ENCODE measurements at places on chromosomes 2 and 18.

- no peak for DNase-seq
These were observed 959.4 kb upstream of the GYPC start for GRCh38 chr2:125696560-125696959.

DNA sequence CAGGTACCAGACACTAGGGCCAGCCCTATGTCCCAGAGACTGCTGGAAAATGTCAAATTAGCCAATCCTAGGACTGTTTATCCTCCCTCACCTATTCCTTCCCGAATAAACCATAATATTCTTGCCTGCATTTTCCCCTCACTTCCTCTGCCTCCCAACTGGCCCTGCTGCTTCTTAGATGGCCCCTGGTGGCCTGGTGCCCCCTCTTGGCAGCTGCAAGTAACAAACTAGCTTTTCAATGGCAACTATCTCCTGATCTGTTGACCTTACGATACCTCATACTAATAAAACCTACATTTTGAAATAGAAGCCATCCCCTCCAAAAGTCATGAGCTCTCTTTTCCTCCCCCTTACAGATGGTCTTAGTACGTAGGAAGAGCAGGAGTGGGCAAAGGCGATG is 132.0 kb downstream of the ALPK2 start:
- DNase-seq, result no peak

DNA sequence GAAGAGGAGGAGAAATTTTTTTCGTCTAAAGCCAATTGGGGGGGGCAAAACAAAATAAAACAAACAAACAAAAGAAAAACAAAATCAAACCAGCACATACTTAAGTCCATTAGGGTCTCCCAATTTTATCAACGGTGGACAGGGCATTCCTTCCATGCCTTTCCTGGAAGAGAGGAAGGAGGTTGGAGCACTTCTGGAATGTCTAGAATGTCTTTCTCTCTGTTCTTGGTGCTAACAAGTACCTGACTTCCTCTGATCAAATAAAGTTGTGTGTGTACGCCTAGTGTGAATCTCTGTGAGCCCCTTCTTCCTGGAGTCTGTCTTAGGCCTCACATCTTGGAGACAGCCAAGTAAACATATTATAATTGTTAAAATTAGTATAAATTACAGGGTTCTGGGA is 399.0 kb upstream of the LRRTM1 start:
- no peak for DNase-seq

GRCh38 chr2:187550857-187551256 is 3.4 kb downstream of the TFPI start:
- DNase-seq, result no peak

DNA sequence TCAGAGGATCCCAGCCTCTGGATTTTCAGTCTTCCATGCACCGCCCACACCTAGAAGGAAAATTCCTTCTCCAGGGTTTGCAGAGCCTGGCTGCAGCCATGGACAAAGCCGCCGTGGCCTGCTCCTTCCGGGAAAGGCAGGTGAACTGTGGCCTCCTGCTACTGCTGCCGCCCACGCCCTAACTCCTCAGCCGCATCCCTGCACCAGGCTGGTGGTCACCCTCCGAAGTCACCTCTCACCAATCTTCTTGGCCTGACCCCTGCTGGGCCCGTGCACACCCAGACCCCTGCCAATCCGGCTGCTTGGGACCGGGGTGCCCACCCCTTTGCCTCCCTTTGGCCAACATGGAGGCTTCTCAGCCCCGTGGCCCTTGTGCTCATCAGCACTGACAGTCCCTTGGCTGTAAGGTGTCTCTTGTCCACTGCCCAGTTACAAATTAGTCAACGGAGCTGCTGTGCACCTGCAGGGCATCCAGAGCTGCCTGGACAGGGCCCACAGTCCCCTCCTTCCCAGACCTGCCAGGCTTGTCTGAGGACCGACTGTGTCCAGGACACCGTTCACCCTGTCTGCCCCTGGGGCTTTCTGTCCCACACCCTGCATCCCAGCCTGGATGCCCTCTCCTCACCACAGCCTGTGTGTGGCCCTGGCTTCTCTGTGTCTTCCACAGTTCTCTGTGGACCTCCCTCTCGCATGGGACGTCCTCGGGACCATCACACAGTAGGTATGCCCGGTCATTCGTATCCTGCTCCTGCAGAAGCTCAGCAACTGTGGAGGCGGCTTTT is 130.1 kb upstream of the TPO start:
- DNase-seq, result no peak

GRCh38 chr2:127619203-127619590 is 26.8 kb upstream of the GPR17 start:
- no peak for DNase-seq

GRCh38 chr2:180983468-180984242 is 3.2 kb downstream of the UBE2E3 start:
- DNase-seq, result peak; percentile 52

GRCh38 chr2:76251342-76251741 is 540.6 kb upstream of the GCFC2 start:
- DNase-seq, result no peak

DNA sequence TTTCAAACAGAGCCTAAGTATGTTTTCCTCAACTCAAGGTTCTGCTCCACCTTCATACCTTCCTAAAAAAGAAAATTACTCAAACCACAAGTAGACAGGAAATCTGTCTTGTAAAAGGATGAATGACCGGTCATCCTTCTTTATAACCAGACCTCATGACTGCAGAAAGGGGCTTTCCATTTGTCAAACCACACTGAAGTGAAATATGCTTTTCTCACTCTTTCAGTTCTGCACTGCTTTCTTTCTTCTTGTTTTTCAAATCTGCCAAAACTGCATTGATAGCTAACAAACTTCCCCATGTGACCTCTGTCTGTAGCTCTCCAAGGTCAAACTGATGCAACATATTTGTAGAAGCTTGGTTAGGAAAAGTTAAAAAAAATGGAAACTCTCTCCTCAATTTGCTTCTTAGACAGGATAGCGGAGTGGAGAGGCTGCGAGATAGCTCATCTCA is 308.9 kb upstream of the CCDC68 start:
- DNase-seq, result no peak

DNA sequence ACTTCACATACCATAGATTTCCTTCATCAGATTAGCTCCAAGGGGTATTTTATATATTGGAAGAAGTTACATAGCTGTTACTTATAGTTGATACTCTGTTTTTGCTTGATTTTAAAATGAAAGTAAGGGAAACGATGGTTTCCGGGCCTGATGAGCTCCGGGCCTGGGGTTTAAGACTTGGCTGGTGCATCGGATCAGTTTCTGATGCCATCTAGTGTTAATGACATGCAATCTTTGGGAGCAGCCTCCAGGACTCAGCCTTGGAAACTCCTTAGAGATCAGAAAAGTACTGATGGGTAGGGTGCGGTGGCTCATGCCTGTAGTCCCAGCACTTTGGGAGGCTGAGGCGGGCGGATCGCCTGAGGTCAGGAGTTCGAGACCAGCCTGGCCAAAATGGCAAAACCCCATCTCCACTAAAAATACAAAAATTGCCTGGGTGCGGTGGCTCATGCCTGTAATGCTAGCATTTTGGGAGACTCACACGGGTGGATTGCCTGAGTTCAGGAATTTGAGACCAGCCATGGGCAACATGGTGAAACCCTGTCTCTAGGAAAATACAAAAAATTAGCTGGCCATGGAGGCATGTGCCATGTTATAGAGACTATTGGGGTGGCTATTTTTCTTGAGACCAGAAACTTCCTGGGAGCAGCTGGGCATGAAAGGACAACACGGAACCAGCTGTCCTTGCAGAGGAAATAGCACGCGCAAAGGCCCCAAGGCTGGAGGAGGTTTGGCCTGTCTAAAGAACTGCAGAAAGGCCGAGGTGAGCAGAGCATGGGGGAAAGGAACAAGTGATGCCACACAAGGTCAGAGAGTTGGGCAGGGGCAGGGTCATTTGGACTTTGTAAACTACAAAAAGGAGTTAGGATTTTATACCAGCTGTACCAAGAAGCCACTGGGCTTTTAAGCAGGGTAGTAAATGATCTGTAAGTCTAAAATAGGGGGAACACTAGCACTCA is 46.9 kb upstream of the CNOT11 start:
- peak; percentile 38 for DNase-seq

- no peak for DNase-seq
These were observed 138.7 kb downstream of the RAB3GAP1 start for GRCh38 chr2:135190799-135191198.

DNA sequence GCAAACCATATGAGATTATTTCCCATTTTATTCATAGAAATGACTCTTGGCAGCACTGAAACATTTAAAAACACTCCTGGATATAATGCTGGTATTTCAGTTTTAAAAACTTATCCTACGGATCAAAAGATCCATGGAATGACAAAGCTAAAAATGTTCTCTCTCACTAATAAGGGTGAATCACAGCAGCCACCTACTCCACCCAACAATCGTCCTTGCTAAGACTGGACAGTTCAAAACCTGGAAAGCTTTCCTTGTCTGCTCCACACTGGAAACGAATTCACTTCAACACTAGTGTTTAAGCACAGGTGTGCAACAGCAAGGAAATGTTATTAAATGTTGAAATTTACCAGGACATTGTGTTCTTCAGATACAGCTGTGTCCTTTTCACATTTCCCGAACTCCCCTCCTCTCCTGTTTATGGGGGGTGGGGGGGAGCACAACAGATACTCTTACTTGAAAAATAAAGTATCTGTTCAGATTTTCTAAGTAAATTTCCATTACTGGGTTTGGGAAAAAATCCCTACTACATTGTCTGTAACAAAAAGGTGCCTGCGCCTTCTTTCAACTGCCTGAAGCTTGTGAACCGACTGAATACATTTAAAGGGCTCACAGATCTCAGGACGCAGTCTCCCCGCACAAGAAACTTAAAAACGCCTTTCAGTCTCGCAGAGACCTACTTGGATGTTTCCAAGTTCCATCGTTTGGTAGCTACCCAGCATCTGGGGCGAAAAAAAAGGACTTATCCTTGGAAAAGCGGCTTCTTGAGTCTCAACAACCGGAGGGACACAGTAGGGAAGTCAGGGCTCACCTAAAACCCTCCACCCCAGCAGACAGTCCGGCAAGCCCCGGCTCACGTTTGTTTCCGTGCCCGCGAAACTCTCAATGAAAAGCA is 1.3 kb downstream of the YWHAQ start:
- DNase-seq, result no peak

DNA sequence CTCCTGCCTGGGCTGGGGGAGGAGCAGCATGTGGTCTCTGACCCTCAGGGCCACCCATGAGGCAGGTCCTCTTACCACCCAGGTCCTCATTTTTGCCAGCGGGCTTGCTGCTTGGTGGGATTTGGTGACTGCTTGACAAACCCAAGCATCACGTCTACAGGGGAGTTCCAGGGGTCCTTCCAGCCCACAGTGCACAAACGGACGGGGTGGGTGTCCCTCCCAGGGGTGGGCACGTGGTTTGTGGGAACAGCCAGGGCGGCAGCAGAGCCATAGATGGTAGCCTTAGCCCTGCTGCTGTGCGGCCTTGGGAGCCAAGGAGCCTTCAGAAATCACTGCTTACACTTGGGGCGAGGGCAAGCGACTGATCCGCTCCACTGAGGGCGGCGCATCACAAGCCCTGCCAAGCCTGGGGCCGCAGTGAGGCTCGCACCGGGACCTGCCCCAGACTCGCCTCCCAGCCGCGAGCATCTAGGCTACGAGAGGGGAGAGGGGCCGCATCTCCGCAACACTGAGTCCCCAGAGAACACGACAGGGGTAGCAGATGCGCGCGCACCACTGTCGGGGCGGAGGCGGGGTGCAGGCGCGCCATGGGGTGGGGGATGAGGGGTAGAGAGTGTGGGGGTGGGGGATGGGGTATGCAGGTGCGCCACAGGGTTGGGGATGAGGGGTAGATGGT is 36.9 kb downstream of the SNED1 start:
- no peak for DNase-seq

DNA sequence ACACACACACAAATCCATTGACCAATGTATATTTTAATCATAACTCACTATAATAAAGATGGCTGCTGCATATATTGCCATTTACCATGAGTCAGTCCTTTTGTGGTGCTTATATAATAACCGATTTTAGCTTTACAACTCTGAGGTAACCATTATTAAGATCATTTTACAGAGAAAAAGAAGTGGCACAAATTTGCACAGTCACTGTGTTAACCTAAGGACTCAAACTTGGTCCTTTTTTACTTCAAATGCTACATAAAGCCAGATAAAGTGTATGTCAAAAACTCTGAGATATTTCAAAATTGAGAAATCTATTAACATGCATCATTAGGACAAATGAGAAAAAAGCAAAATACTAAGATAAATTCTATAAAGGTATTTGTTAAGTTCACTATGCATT is 923.7 kb downstream of the NRXN1 start:
- no peak for DNase-seq

DNA sequence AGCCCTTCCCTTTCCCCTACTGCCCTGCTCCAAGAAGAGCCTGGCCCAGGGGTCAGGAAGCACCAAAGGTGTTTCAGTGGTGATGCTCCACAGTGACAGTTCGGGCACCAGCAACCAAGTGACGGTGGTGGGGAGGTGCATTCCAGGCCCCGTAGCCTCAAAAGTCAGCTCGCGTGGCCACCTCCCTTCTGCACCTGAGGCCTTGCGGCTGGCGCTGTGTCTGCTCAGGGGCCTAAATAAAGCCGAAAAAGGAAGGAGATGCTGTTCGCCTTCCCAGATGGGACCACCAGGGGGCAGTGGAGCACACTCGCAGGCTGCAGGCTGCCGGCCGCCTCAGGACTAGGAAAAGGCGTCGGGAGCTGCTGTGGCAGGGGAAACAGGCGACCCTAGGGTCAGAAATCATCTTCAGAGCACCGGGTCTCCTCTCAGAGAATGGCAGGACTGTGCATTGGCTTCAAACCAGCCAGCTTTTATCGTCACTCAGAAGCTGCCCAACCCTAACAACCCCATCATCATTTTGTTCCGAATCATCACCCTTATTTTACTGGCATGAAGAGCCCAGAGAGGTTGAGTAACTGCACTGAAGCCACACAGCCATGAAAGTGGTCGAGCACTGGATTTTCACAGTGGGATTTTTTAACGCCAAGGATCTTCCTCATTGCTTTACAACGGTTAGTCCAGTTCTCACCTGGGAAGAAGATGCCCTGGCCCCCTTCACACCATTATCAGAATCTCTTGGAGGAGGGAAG is 213.0 kb upstream of the CELF4 start:
- no peak for DNase-seq

- DNase-seq, result peak; percentile 63
These were observed 190.8 kb downstream of the RTP5 start for GRCh38 chr2:242060212-242060835.

DNA sequence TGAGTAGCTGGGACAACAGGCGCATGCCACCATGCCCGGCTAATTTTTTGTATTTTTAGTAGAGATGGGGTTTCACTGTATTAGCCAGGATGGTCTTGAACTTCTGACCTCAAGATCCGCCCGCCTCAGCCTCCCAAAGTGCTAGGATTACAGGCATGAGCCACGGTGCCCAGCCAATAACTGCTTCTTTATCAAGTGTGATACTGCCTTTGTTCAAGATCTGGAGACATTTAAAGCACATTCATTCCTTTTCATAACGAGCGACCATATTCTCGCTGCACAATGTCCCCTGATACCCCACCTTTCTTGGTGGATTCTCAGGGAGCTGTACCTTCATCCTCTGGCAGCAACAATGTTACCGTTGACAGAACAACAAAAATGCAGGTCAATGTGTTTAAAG is 75.4 kb downstream of the PIEZO2 start:
- no peak for DNase-seq

- DNase-seq, result no peak
These were observed 127.2 kb downstream of the TPO start for GRCh38 chr2:1540481-1540880.

- DNase-seq, result peak; percentile 64
These were observed 41.6 kb downstream of the LBH start for GRCh38 chr2:30272761-30273573.

- DNase-seq, result no peak
These were observed 6.4 kb upstream of the DUSP19 start for GRCh38 chr2:183072177-183072576.
